T-helper 22 cell (primary cell): ENCODE measurements at places on chromosomes 12 and 14.

- no peak for DNase-seq
Observed at GRCh38 chr14:39381366-39381765, 50.9 kb downstream of the FBXO33 start.

- no peak for DNase-seq
Observed at GRCh38 chr14:21090194-21090939, 8.1 kb downstream of the ZNF219 start.

- DNase-seq = no peak
Observed at GRCh38 chr12:58081488-58081887, 140.1 kb downstream of the ATP23 start.

DNA sequence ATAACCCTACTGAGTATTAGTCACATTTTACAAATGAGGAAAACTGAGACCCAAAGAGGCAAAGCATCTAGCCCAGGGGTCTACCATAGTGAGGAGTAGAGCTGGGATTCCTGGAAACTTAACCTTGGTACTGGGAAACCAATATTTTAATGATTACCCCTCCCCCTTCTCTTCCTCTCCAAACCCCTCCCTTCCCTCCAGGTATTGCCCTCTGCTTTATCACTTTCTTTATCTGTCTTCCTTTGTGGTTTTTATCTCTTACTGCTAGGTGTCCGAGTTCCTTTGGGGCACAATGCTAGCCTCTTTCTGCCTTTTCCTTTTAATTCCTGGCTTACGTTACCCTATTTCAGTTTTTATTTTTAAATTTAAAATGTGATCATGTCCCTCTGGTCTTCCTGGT is 2.8 kb downstream of the GABARAPL1 start:
- no peak for DNase-seq

- no peak for DNase-seq
Observed at GRCh38 chr12:38155526-38156496, 160.8 kb upstream of the ALG10B start.

- no peak for DNase-seq
Observed at GRCh38 chr14:22579881-22580280, 9.1 kb downstream of the DAD1 start.

- no peak for DNase-seq
Observed at GRCh38 chr12:12510141-12510540, 52.5 kb downstream of the DUSP16 start.

DNA sequence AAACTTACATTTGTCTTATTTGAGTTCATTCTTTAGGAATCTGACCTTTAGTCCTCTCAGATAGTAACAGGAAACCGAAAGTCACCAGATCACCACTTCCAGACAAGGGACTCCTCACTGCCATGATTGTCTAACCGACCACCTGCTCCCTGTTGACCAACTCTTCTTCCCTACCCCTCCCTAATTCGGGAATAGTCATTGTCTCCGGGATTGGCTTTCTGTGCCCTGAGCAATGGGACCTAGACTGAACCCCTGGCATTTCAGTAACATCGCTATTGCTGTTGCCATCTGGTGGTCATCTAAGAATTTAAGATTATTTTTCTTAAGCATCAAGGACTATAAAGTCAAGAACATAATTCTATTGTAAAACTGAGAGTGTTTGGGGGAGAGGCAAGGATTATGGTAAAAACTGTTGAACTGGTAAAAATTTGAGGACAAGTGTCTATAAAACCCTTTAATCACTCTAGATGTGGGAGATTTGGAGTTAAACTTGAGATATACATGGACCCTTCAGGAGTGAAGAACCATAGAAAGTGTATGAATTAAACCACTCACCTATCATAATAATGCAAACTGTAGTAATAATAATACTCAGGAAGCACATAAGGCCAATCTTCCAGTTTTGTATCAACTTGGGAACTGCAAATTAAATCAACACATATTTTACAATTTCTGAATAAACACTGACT is 6.3 kb downstream of the CLEC2A start:
- no peak for DNase-seq

DNA sequence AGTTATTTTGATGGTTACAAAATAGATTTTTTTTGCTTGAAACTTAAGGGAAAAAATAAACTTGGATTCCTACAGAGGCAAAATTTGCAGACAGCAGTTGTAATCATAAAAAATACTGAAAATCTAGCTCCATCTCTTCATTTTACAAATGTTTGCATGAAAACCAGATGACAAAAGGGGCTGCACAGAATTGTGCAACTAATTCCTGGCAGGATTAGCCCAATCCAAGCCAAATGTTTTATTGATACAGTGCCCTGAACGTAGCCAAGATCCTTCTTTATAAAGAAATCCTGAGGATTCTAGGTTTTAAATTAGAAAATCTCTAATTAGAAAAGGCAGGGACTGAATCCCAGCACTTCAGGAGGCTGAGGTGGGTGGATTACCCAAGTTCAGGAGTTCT is 356.4 kb upstream of the SEL1L start:
- DNase-seq = no peak

DNA sequence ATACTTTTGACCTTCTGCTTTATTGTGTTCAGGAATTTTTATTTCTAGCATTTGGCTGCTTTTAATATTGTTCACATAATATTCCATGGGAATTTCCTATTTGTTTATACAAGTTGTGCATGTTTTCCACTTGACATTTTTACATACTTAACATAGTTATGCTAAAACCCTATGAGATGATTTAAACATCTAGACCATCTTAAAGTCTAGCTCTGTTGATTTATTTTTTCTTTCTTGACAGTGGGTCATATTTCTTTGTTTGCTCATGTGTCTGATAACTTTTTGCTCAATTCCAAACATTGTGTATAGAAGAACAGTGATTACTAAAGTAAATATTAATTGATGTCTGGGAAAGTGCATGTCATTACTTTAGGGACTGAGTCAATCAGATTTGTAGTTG is 202.1 kb upstream of the PDZRN4 start:
- DNase-seq = no peak

- no peak for DNase-seq
Observed at GRCh38 chr14:36130186-36130585, 46.3 kb downstream of the PTCSC3 start.

DNA sequence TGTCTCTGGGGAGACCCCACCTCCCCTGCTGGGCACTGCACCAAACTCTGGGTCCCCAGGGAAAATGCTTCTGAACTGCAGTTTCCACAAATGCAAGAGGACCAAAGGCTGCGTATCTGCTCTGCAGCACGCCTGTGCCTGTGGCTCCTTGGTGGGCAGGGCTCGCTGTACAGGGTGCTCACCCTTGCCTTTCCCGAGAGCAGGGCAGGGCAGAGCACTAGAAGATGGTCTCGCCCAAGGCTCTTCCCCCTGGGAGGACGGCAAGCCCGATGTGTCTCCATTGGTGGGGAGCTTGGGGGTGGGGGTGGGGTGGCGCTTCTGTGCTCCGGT is 175.3 kb upstream of the RTL1 start:
- DNase-seq = no peak

DNA sequence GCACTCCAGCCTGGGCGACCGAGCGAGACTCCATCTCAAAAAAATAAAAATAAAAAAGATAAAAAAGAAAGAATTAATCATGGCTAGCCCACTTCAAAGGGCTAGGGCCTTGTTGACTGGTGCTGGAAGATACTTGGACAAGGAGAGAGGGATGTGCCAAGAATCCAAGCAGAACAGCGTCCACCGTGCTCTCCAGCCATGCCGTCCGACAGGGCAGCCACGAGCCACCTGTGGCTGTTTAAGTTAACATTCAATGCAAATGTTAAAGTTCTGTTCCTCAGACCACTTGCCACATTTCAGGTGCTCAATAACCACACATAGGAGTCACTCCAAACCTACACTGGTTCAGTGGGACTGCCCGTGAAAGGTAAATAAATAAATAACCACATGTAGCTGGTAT is 21.4 kb downstream of the SLC6A13 start:
- no peak for DNase-seq

- DNase-seq = peak; percentile 4
Observed at GRCh38 chr12:122356192-122356635, 66.3 kb downstream of the CLIP1 start.

DNA sequence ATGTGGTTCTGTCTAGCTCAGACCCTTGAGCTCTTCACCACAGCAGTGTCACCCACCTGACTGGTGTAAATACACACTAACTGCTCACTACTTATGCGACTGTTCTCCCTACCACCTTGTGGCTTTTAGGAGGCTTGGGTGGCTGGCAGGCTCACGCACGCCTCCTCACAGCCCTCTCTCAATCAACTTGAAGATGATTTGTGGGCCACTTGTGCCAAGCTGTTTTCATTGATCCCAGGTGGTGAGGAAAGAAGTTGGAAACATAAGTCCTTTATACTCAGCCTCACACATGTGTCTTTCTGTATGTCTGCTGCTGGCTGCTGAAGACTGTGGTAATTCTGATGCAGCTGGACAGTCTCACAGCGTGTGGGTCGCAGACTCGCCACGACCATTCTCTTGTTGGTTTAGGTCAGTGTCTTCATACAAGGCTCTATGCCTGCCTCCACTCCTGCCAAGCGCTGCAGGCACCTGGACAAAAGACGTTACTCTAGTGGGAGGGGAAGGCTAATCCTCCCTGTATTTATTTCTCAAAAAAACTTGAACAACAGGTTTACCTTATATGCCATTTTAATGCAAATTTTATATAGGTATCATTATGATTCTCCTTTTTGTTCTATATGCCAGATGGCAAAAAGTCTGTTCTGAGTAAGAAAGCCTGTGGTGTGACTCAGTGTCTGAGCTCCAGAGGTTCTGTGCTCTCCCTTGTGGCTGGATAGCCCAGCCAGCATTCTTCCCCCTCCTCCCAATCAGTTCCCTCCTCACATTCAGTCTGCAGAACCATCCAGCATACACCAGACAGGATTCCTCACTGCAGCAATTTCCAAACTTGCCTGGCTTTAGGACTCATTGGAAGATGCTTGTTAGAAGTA is 115.6 kb downstream of the DIP2B start:
- no peak for DNase-seq
